ENCODE measurements at places on chromosomes 3 and 15. TPM values are rescaled to one million over a fixed set of nuclear protein-coding genes. Genes with fewer than 3 reads are reported as not detected.

ALS2CL gene
- total RNA-seq = 0.74 TPM

CFAP92 gene
- not detected for total RNA-seq

CCDC13 gene
- 0.74 TPM for total RNA-seq

BTLA gene
- total RNA-seq = not detected

GRCh38 chr3:182028081-182028480 lies 316.4 kb downstream of the SOX2 start:
- DNase-seq = peak; percentile 63

DNA sequence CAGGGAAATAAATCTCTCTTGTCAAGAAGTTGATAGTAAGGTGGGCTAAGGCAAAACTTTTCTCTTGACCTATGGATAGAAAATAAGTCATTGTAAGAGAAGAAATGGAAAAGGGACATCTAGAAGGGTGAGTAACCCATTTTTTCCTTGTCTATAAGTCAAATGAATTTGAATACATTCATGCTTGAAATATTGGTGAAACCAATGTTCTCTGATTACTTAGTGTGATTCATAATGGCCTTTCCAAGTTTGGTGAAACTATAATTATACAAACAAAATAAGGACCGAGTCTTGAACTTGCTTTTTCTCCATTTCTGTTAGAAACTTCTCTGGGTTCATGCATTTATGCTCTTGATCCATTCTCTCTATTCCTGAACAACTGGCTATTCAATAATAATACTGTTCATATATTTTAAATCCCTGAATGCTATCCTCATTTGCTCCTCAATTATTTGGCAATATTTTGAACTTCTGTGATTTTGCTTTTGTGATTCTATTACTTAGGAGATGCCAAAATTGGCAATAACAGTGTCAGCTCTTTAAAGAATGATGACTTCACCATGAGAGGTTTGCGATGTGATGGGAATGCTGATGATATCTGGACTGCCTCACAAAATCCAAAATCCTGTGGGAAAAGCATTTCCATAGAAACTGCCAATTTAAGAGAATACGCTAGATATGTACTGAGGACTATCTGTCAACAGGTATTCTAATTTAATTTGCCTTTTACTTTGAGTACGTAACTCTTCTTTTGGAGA lies 12.3 kb downstream of the P2RY12 start:
- no peak for DNase-seq

DNA sequence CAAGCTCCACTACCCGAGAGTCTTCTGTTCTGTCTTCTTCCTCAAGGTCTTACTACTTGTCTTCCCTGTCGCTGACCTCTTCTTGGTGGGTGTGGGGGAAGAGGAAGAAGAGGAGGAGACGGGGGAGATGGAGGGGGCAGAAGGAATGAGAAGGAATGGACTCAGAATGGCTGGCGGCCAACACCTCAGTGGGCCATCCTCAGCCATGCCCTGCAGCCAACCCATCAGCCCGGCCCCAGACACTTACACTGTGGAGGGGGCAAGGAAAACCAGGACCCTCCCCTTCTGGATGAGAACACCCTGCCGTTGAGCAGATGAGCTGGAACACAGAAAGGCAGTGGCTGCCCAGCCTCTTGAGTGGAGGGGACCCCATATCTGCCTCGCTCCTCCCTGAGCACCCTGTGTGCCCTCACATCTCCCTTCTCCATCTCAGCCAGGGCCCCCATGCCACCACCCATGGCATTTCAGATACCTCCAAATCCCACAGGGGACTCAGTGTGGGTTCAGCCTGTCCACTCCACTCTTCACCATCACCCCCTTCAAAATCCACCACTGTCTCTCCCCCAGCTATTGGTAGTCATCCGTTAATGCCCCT lies 45.5 kb upstream of the PRR23E start:
- no peak for DNase-seq

GRCh38 chr3:127734754-127735473 lies 62.2 kb downstream of the ABTB1 start:
- peak; percentile 98 for DNase-seq

- DNase-seq = no peak
Observed at GRCh38 chr3:178628037-178628436, 91.8 kb downstream of the KCNMB2 start.

GRCh38 chr15:31338879-31339557 lies 12.4 kb downstream of the KLF13 start:
- peak; percentile 91 for DNase-seq

- no peak for DNase-seq
Observed at GRCh38 chr3:17013571-17013970, 128.8 kb downstream of the PLCL2 start.

- no peak for DNase-seq
Observed at GRCh38 chr3:732326-732928, 360.4 kb upstream of the CNTN6 start.

DNA sequence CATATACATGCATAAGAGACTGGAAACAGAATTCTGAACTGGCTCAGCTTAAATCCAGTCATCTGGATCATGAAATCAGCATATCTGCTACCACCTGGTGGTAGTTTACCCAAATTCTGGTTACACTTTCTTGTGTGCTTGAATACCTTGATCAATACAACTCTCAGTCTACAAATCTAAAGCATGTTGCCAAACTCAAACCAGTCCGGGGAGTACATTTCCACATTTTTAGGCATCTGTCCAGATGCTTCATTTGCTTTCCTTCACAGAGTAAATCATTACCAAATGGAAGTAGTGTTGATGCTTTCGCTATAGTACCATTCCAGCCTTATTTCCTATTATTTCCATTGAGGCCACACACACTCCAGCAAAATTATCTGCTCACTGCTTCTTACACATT lies 126.4 kb downstream of the P2RY1 start:
- no peak for DNase-seq
